ENCODE measurements at places on chromosomes 7 and 10.

GRCh38 chr7:69967689-69968450 lies 369.6 kb downstream of the AUTS2 start:
- H3K4me1 ChIP-seq, result no peaks in the 10 kb centered on the region
- H3K36me3 ChIP-seq, result peaks cover 5% of the 10 kb centered on the region
- DNase-seq, result no peak
- no peak overlapping the region for H3K27ac ChIP-seq

DNA sequence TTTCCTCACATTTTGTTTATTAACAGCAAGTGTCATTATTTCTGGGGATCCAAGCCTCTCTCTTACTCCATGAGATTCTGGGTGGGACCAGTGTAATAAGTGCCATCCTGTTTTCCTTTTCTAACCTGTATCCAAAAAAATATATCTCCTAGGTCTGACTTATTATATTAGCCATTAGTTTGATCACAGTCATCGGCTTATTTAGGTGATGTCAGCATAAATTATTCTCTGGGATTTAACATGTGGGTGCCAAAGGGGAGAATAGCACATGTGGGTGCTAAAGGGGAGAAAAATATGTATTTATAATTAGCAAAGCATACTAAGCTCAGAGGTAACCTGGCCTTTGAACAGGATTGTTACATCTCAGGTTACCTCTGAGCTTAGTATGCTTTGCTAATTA lies 293.8 kb upstream of the SEMA3D start:
- H3K4me1 ChIP-seq, result no peaks in the 10 kb centered on the region
- no peaks in the 10 kb centered on the region for H3K36me3 ChIP-seq
- no peak for DNase-seq
- no peak overlapping the region for H3K4me3 ChIP-seq
- no peak overlapping the region for H3K27ac ChIP-seq
- H3K27me3 ChIP-seq, result peaks cover 50% of the 10 kb centered on the region

- H3K4me3 ChIP-seq, result no peak overlapping the region
- no peak for DNase-seq
- no peaks in the 10 kb centered on the region for H3K4me1 ChIP-seq
- no peaks in the 10 kb centered on the region for H3K36me3 ChIP-seq
- H3K27me3 ChIP-seq, result peaks cover 7% of the 10 kb centered on the region
Observed at GRCh38 chr10:51808187-51808586, 108.8 kb upstream of the CSTF2T start.

DNA sequence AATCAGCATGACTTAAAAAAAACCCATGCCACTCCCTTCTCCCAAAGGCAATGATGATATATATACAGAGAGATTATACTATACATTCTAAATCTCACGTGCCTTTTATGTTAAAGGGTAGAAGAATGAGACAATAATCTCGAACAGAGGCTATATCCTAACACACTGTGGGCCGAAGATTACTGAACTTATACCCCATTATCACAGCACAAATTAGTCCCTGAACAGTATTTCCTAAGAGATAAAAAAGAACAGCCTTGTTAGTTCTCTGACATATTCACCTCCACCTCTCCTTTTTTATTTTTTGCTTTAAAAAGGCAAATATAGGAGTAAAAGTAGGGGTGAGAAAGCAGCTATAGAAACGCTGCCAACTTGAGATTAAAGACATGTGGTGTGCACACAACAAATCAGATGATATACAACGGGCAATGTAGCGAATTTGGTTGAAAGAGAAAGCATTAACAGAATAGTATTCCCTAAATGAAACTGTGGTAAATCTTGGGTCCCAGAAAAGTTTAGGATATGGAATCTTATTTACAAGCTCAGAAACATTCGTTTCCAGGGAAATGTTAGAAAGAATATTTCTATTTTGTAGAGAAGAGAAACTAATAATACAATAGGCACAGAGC lies 69.5 kb downstream of the JMJD1C start:
- H3K27ac ChIP-seq, result no peak overlapping the region
- H3K27me3 ChIP-seq, result no peaks in the 10 kb centered on the region
- peaks cover 6% of the 10 kb centered on the region for H3K36me3 ChIP-seq
- H3K4me3 ChIP-seq, result no peak overlapping the region

GRCh38 chr10:104430360-104430759 lies 76.7 kb downstream of the CFAP58 start:
- H3K27ac ChIP-seq, result no peak overlapping the region
- no peaks in the 10 kb centered on the region for H3K27me3 ChIP-seq
- H3K4me3 ChIP-seq, result no peak overlapping the region
- DNase-seq, result no peak

DNA sequence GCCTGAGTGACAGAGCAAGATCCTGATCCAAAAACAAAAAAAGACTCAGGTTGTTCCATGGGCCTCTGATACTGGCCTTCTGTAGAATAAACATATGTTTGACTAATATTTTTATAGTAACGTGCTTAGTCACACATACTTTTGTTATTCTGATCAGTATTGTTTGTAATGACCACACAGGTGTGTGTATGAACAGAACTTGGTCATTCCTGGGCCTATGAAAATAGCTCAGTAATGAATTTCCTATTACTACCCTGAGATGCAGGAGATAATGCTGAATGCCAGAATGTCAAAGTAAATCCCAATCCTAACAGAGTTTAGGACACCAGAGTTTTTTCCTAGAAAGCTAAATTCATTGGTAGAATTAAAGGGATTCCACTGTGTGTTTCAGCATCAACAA lies 108.7 kb downstream of the DOCK4 start:
- H3K4me3 ChIP-seq, result no peak overlapping the region
- peaks cover 6% of the 10 kb centered on the region for H3K4me1 ChIP-seq
- no peak for DNase-seq
- no peaks in the 10 kb centered on the region for H3K27me3 ChIP-seq

DNA sequence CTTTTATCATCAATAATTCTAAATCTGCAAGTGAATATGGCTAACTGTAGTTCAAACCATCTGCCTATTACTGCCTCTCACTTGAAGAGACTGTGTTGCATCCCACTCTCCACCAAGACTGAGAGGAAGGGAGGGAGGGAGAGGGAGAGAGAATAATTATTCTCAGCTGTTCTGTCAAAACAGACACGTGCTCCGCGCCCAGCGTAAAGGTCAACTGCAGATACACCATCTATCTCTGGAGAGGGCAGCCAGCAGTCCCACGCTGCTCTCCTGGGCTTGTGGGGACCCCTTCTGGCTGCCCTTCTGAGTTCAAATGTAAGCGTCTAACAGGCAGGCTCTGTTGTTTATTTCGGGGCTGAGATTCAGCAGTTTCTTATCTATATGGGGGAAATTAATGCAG lies 625.5 kb upstream of the GALNT17 start:
- DNase-seq, result no peak
- no peaks in the 10 kb centered on the region for H3K27me3 ChIP-seq
- no peak overlapping the region for H3K27ac ChIP-seq
- H3K4me1 ChIP-seq, result no peaks in the 10 kb centered on the region
- H3K36me3 ChIP-seq, result no peaks in the 10 kb centered on the region
- H3K4me3 ChIP-seq, result no peak overlapping the region

DNA sequence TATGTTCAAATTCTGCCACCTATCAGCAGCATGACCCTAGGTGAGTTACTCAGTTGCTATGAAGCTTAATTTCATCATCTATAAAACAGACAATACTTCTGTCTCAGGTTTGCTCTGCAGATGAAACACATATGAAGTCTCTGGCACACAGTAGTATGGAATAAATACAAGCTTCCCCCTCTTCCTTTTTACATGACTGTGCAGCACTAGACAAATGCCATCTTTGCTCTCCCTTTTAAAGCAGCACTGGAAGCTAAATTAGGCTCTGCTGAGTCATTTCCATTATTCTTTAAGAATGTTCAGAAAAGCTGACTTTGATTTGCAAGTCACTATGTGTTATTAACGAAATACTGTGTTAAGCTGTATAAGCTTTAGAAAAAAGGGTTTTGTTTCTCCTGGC lies 40.7 kb upstream of the ANAPC16 start:
- no peak overlapping the region for H3K27ac ChIP-seq
- no peak overlapping the region for H3K4me3 ChIP-seq
- DNase-seq, result peak; percentile 13
- H3K27me3 ChIP-seq, result no peaks in the 10 kb centered on the region

DNA sequence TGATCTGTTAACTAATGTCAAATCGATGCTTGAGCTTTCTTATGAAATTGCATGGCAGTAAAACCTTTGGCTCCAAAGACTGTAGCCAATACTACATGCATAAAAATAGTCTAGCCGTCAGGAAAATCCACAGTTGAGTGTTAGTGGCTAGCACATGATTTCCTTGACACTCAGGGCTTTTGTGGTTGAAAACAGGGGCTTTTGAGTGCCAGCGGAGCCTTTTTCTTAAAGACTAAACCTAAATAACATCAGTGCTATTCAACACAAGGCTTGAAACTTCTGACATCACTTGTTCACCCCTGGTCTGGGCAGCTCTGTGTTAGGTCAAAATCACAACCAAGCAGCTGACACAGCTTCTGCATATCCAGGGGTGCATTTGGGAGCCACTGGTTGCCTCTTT lies 124.2 kb upstream of the BMPER start:
- no peaks in the 10 kb centered on the region for H3K27me3 ChIP-seq
- DNase-seq, result no peak
- H3K27ac ChIP-seq, result no peak overlapping the region

GRCh38 chr10:88892222-88892967 lies 12.3 kb downstream of the STAMBPL1 start:
- H3K4me3 ChIP-seq, result no peak overlapping the region
- no peak for DNase-seq
- H3K27ac ChIP-seq, result no peak overlapping the region
- H3K27me3 ChIP-seq, result no peaks in the 10 kb centered on the region
- peaks cover 28% of the 10 kb centered on the region for H3K4me1 ChIP-seq
- peaks cover 9% of the 10 kb centered on the region for H3K36me3 ChIP-seq

DNA sequence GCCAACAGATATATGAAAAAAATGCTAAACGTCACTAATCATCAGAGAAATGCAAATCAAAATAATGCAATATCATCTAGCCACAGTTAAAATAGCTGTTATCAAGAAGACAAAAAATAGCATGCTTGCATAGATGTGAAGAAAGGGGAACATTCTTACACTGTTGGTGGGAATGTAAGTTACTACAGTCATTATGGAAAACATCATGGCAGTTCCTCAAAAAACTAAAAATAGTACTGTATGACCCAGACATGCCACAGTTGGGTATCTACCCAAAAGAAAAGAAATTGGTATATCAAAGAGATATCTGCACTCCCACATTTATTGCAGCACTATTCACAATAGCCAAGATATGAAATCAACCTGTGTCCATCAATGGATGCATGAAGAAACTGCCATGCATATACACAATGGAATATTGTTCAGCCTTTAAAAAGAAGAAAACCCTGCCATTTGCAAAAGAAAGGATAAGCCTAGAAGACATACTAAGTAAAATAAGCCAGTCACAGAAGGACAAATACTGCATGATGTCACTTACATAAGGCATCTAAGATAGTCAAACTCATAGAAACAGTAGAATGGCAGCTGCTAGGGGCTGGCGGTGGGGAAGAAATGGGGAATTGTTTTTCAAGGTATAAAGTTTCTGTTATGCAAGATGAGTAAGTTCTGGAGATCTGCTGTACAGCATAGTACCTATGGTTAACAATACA lies 107.0 kb downstream of the PTPN20 start:
- H3K27ac ChIP-seq, result no peak overlapping the region
- no peak for DNase-seq
- no peaks in the 10 kb centered on the region for H3K4me1 ChIP-seq
- peaks cover 15% of the 10 kb centered on the region for H3K27me3 ChIP-seq
- H3K4me3 ChIP-seq, result no peak overlapping the region
- no peaks in the 10 kb centered on the region for H3K36me3 ChIP-seq

DNA sequence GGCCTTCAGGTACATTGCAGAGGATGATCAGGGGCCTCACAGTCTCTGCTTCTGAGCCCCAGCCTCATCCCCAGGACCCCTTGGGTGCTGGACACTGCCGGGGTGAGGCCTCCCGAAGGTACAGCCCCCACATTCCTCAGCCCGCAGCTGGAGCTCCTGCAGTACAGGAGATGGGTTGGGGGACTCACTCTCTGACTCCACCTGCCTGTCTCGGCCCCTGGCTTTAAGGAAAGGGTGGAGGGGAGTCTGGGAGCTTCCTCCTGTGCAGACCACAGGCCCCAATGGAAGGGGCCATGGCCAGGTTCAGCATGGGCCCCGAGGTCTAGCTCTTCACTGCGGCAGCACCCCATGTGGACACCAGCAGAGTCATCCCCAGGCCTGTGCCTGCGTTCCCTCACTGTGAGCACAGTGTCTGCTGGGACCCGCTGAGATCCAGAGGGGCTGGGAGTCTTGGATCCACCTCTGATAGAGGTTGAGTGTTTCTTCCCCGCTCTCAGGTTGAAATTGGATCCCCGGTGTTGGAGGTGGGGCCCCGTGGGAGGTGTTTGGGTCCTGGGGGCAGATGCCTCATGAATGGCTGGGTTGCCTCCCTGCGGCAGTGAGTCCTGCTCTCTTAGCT lies 99.9 kb downstream of the PRKAG2 start:
- H3K4me3 ChIP-seq, result no peak overlapping the region
- DNase-seq, result no peak
- H3K36me3 ChIP-seq, result no peaks in the 10 kb centered on the region
- no peaks in the 10 kb centered on the region for H3K4me1 ChIP-seq
- peaks cover 28% of the 10 kb centered on the region for H3K27me3 ChIP-seq
